ENCODE measurements at places on chromosomes 3 and 15. TPM values are rescaled to one million over a fixed set of nuclear protein-coding genes. Genes with fewer than 3 reads are reported as not detected.

Gene EIF5A2
- total RNA-seq = 2.4 TPM

Gene GCSAM
- 1.1 TPM for total RNA-seq

Gene CFAP20DC
- 8.7 TPM for total RNA-seq

Gene CHRNB4
- 0.72 TPM for total RNA-seq

Gene SERPINI2
- not detected for total RNA-seq

Gene MB21D2
- total RNA-seq = 2.4 TPM

Gene C15orf40
- total RNA-seq = 18.7 TPM

Gene UROC1
- not detected for total RNA-seq

Gene DUOXA2
- total RNA-seq = 10.4 TPM

Gene EPHB3
- 44.7 TPM for total RNA-seq

Gene FAM227B
- 2.6 TPM for total RNA-seq

Gene HIGD2B
- not detected for total RNA-seq

Gene AP3B2
- total RNA-seq = 0.88 TPM

Gene CLRN1
- total RNA-seq = not detected

Gene CLDN1
- total RNA-seq = 40.3 TPM

Gene OXSR1
- 39.6 TPM for total RNA-seq

Gene CFAP44
- 2.9 TPM for total RNA-seq

Gene CKMT1B
- 50.7 TPM for total RNA-seq

Gene IMPG2
- total RNA-seq = 0.08 TPM

Gene RBP2
- not detected for total RNA-seq

Gene SYNPR
- total RNA-seq = not detected

Gene PTPN9
- 13.6 TPM for total RNA-seq

Gene EDEM1
- total RNA-seq = 37.3 TPM

Gene GRM7
- not detected for total RNA-seq

Gene GRAMD2A
- total RNA-seq = 4.0 TPM

Gene PLA2G4E
- 18.1 TPM for total RNA-seq

Gene KPNA1
- total RNA-seq = 54.2 TPM

Gene SNX22
- total RNA-seq = 0.28 TPM

Gene WDR76
- 10.4 TPM for total RNA-seq

Gene GXYLT2
- 2.2 TPM for total RNA-seq

Gene CNTN6
- not detected for total RNA-seq

Gene ISG20
- total RNA-seq = 14.1 TPM

Gene TRPM1
- total RNA-seq = not detected

Gene CHL1
- 10.0 TPM for total RNA-seq

Gene INSYN1
- total RNA-seq = 5.1 TPM

Gene IQCF5
- not detected for total RNA-seq

Gene CCDC13
- total RNA-seq = not detected

Gene HCN4
- not detected for total RNA-seq

Gene NUP210
- total RNA-seq = 14.9 TPM

Data from esophagus mucosa (tissue), 1 donor.